Activated naive CD8-positive, alpha-beta T cell treated with anti-CD3 and anti-CD28 coated beads, Interleukin-2, amount 50 U/mL, for 16 hours (primary cell): ENCODE measurements at places on chromosomes 6 and 20.

- DNase-seq: no peak
These were observed 2.6 kb downstream of the BLCAP start for GRCh38 chr20:37524859-37525708.

- DNase-seq: no peak
These were observed 59.2 kb upstream of the PIM1 start for GRCh38 chr6:37110500-37111461.

- DNase-seq: no peak
These were observed 138.8 kb upstream of the HMGN3 start for GRCh38 chr6:79373246-79373645.

- no peak for DNase-seq
These were observed 891.3 kb downstream of the EYS start for GRCh38 chr6:64815718-64816117.

DNA sequence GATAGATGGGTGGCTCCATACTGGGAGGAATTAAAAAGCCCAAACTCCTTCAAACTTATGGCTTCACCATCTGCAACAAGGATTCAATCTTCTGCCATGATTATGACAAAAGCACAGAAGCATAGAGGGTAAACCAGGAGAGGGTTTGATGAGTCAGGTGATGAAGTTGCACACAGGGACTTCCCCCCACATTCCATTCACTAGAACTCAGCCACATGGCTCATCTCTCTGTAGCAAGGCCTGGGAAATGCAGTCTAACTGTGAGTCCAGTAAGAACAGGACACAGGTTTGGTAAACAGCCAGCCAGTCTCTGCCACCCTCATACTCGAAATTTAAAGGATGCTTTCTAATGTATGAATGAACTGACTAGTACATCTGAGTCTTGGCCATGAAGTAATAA lies 142.9 kb downstream of the HIVEP2 start:
- no peak for DNase-seq

- no peak for DNase-seq
These were observed 88.5 kb downstream of the PHACTR1 start for GRCh38 chr6:12804952-12805645.

- no peak for DNase-seq
These were observed 46.8 kb upstream of the STX16 start for GRCh38 chr20:58604128-58604881.

- no peak for DNase-seq
These were observed 13.1 kb upstream of the RNASET2 start for GRCh38 chr6:166969390-166970002.

DNA sequence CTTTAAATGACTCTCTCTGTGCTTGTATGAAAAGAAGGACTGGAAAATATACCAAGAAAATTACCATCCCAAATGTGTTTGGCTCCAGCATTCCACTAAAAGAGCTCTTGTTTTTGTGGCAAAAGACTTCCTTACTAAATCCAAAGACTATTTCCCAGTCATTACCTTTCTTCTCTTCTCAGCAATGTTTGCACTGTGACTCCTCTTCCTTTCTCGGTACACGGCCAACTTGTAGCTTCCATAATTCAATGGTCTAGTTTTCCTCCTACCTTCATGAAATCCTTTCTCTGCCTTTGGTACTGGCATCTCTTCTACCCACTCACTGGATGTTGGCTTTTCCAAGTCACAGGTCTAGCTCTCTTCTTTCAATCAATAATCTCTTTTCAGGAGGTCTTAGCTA lies 568.5 kb upstream of the JAG1 start:
- no peak for DNase-seq
